Fibroblast of the aortic adventitia (primary cell): ENCODE measurements at places on chromosomes 4 and X. TPM values are rescaled to one million over a fixed set of nuclear protein-coding genes. Genes with fewer than 3 reads are reported as not detected.

DNA sequence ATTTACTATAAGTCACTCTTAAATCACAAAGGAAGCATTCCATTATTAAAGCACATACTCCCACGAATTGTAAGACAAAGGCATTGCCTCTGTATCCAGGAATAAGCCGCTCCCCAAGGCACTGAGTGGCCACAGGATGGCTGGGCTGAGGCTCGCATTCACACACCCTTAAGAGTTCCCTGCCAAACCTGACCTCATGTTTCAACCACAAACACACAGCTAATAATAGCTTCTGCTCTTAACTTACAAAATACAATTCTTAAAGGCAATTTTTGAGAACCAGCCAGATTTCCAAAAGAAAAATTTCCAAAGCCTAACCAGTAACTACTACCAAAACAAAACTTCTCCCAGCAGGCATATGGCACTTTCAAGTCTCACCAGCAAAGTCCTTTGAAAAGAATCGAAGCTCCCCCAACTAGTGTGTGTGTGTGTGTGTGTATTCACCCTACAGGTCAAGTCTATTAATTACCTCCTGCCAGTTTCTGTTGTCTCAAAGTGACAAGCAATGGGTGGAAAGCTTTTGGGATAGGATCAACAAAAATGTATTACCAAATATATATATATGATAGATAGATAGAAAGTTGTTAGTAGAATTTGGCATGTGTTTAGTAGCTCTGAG is 36.0 kb downstream of the ARHGAP6 start:
- DNase-seq, result peak; percentile 93

- peak; percentile 21 for DNase-seq
Observed at GRCh38 chr4:154686838-154687237, 57.0 kb upstream of the LRAT start.

The TCEAL2 gene
- not detected in 2 replicates for total RNA-seq

The BEND2 gene
- total RNA-seq, result not detected in 2 replicates

The PPP2R2C gene
- 0.49 TPM in 1 of 2 replicates, not detected in the other for total RNA-seq

The PPEF2 gene
- total RNA-seq, result not detected in 2 replicates

The FATE1 gene
- total RNA-seq, result not detected in 2 replicates

- peak; percentile 48 for DNase-seq
Observed at GRCh38 chrX:97074400-97074799, 190.7 kb downstream of the RPA4 start.

The CT45A10 gene
- total RNA-seq, result not detected in 2 replicates

GRCh38 chr4:157045507-157046127 is 30.3 kb upstream of the GLRB start:
- peak; percentile 79 for DNase-seq

DNA sequence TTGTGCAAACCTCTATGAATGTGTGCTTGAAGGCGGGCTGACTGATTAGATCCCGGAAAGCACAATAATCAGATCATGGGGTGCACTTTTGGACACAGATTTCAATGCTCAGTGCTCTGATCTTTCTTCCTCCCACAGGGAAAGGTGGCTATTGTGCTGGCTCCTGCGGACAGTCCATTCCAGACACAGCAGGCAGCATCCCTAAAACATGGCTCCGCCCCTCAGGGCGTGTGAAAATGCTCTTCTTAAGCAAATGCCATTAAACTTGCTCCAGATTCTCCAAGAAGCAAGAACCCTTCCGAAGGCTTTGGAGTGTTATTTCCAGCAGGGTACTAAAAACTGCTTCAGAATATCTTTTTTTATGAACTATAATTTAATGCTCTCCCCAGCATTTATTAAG is 100.0 kb downstream of the SLC2A9 start:
- no peak for DNase-seq

DNA sequence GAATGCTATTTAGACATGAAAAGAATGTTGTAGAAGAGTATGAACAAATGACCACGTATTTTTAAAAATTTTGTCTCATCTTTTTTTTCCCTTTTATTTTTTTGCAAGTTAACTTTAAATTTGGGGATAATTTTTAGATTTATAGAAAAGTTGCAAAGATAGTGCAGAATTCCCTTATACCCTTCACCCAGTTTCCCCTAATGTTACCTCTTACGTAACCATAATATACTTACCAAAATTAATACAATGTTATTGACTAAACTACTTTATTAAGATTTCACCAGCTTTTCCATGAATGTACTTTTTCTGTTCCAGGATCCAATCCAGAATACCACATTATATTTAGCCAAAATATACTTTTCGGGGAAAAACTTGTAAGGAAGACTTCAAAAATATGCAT is 12.3 kb downstream of the CHRNA9 start:
- no peak for DNase-seq

- DNase-seq, result no peak
Observed at GRCh38 chr4:111837761-111838160, 307.5 kb upstream of the FAM241A start.

GRCh38 chr4:102172341-102172740 is 172.9 kb downstream of the SLC39A8 start:
- no peak for DNase-seq

- DNase-seq, result no peak
Observed at GRCh38 chr4:155693015-155693663, 26.5 kb downstream of the GUCY1A1 start.
